ENCODE measurements at places on chromosomes 5 and 9. TPM values are rescaled to one million over a fixed set of nuclear protein-coding genes. Genes with fewer than 3 reads are reported as not detected.

Gene SOWAHA
- total RNA-seq = not detected

Gene CKMT2
- total RNA-seq = not detected

Gene FEM1C
- 48.6 TPM for total RNA-seq

- no peak for DNase-seq
These were observed 1.2 kb downstream of the CDK20 start for GRCh38 chr9:87973122-87973521.

DNA sequence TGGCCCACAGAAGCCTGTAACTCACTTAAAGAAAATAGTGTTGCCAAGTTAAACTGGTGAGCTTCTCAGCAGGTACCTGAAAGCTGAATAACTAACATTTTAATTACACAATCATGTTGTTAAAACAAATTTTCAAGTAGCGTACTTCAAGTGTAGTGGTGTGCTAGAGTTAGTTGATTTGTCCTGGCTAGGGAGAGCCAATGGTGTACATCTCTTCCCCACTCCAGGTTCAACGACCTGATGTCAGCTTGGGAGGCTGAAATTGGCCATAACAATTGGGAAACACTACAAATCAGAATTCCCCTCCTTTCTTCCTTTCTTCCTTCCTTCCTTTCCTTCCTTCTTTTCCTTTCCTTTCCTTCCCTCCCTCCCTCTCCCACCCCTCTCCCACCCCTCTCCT, 295.3 kb upstream of the SLC24A2 start:
- no peak for DNase-seq

Gene DBH
- not detected for total RNA-seq

GRCh38 chr5:146716636-146717035, 161.9 kb downstream of the PPP2R2B start:
- no peak for DNase-seq

DNA sequence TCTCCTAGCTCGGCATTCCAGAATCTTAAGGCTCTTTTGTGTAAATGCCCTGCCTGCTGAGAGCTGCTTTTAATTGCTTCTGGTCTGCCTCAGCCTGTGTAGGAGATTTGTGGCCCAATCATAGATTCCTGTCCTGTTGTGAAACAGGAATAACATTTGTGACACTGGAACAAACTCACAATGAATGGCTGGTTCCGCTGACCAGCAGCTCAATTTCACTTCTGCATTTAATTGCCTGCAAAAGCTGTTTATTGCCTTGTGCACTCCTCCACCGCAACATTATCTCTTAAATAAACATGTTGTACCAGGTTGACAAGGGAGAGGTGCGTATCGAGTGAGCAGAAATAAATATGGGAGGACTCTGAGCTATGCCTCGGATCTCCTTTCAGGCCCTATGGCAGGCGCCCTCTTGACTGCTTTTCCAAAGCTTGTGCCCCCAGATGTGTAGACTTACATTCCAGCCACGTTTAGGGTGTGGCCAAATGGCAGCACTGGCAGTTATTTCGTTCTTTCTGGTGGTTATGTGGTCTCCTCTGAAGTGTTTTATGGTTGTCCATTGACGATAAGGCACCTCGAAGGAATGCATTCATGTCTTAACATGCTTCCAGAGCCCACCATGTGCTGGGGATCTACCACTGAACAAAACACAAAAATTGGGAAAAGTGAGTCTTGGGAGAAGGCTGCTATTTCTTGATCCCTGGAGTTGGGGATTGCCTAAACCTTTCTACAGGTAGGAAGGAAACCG, 58.1 kb downstream of the DMRT1 start:
- no peak for DNase-seq

Gene FSD1L
- total RNA-seq = 2.0 TPM

- no peak for DNase-seq
These were observed 8.5 kb downstream of the DIPK1B start for GRCh38 chr9:136720898-136721338.

Data from natural killer cell (primary cell).